ENCODE measurements at places on chromosomes 1 and 21.
A peak's percentile ranks its signal among the peaks of the same experiment; 100 is the strongest.

DNA sequence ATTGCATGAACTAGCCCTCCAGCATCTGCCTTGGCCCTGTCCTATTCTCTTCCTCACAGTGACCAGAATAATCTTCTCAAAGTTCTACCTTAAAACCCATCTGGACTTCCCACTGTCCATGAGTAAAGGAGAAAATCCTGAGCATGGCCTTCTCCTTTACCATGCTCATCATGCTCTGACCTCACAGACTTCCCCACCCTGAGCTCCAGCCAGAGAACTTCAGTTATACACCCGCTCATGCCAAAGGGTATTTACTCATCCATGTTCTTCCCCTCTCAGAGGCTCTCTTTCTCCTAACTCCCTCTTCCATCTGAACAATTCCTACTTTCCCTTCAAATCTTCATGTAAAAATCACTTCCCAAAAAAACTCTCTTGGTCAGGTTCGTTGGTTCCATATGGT lies 188.4 kb downstream of the SETD4 start:
- no peak for DNase-seq

- no peak for DNase-seq
These were observed 10.8 kb upstream of the ENO1 start for GRCh38 chr1:8889103-8889846.

DNA sequence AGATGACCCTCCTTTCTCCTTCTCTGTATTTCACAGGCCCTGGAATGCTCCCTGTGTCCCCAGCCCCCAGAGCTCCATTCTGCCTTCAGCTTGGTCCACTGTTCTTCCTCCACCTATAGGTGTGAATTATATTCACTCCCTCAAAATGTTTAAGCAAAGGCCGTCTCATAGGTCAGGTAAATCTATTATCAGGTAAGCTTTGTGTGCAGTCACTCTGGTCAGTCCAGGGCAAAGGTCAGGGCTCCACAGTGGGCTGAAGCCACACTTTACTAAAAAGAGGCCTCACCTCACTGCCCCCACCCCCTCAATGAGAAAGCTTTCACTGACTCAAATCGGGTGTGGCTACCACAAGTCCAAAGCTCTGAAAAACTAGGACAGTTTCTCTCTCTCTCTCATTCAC lies 65.9 kb downstream of the DNTTIP2 start:
- no peak for DNase-seq

DNA sequence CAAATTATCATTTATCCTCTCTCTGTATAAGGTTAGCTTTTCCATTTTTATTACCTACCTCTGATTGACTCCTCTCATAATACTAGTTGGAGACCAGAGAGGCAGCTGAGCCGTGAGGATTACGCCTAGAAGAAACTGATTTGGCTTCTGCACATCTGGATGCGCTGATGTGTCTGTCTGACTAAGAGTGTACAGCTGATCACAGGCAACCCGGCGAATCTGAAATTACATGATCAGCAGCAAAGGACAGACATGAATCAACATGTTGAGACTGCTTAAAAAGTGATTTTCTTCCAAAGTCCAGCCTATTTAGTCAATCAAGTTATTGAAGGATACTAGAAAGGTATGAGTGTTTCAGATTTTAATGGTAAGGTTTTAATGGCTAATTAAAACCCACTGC lies 81.2 kb downstream of the PCSK9 start:
- no peak for DNase-seq

GRCh38 chr21:29436143-29436542 lies 137.4 kb downstream of the BACH1 start:
- no peak for DNase-seq

DNA sequence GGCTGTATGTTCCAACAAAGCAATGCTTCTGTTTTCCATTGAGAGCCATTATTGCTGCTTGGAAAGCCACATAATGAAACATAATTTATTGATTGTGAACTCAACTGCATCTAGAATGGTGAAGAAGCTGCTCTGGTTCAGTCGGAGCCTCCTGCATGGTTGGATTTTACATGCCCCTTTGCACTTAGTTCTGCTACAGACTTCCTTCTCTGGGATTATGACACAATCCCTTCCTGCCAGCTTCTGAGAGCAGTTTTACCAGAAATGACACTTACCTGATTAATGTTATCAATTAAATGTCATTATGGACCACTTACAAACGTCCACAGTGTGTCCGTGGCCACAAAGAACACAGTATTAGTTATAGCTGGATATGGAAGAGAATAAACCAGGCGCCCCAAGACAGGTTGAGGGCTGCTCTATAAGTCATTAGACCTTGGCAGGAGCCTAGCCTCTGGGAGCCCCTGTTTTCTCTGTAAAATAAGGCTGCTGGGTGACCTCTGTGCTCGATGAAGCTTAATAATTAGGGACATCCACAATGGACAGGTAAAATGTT lies 7.0 kb upstream of the CD58 start:
- no peak for DNase-seq

- DNase-seq: no peak
These were observed 487.3 kb upstream of the PTBP2 start for GRCh38 chr1:96234299-96234698.

DNA sequence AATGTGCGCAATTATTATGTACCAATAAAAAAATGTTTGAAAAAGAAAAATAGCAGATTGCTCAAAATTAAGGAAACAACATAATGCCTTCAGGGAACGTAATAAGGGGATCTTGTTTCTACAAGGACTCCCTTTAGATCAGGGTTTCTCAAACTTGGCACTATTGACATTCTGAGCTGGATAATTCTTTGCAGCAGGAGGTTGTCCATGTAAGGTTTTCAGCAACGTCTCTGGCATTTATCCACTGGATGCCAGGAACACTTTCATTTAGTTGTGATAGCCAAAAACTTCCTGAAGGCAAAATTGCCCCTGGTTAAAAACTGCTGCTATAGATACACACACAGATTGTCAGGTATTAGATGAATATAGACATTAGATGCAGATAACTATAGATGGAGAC lies 666.7 kb upstream of the ADAMTS5 start:
- no peak for DNase-seq

- DNase-seq: no peak
These were observed 32.0 kb downstream of the VANGL2 start for GRCh38 chr1:160432371-160432786.

DNA sequence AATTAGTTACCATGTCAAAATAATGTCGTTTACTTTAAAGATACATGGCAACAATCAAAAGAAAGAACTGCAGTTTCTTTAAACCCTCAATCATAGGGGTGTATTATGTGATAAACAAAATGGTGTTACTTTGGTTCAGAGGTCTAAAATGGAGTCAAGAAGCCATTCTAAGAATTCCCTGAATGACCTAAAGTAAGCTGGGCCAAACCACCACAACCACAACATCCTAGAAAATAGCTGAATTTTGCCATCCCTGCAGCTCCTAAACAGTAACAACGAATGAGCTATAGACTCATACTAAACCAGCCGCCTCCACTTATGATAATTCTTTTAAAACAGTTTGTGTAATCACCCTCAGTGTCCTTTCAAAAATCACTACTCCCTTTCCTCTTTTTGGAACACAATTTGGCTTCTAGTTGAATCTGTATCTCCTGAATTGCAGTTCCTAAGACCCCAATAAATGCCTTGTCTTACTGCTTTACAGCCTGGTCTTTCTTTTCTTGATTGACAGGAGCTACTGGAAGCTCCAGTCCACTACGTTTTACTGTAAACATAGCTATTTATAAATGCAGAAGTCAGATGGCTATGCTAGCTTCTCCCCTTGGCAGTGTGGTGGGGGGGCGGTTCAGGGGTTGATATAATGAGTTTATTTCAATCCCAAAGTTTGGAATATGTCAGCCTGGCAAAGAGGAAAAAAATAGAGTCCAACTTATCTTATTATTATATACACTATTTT lies 84.3 kb downstream of the PLPPR4 start:
- no peak for DNase-seq

GRCh38 chr1:944341-945325 lies 14.4 kb downstream of the NOC2L start:
- DNase-seq: no peak

DNA sequence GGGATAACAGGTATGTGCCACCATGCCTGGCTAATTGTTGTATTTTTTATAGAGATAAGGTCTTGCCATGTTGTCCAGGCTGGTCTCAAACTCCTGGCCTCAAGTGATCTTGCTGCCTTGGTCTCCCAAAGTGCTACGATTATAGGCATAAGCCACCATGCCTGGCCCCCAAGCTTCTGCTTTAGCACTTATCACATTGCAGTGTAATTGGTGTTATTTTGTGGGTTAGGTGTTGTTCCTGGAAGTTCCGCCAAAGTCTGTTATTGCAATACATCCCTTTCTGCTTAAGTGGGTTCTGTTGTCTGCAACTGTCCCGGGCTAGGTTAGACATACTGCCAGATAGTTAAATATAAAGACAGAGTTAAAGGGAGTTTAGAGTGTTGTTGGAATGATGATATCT lies 3.4 kb downstream of the ZCCHC17 start:
- no peak for DNase-seq

DNA sequence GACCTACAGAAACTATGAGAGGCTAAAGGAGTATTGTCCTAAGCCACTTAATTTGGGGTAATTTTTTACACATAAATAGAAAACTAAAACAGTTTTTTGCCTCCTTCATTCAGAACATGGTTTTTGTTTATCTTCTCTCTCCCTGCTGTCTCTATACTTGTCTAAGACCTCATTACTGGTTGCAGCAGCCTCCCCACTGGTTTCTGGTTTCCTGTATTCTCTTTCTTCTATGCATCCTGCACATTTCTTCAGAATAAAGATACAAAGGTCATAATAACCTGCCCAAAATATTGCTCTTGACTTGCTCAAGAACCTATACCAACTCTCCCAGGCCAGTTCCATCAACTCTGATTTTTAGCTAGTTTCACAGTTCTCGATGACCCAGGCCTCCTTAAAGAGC lies 19.8 kb upstream of the BOLA1 start:
- DNase-seq: no peak

- DNase-seq: no peak
These were observed 352.4 kb downstream of the LTN1 start for GRCh38 chr21:28640326-28640725.

GRCh38 chr1:157156058-157156541 lies 17.9 kb upstream of the ETV3 start:
- peak; percentile 72 for DNase-seq

- no peak for DNase-seq
These were observed 37.9 kb downstream of the TGFB2 start for GRCh38 chr1:218383051-218383450.

- no peak for DNase-seq
These were observed 144.8 kb downstream of the GLUL start for GRCh38 chr1:182246783-182247182.

GRCh38 chr1:64269558-64269884 lies 66.1 kb downstream of the UBE2U start:
- DNase-seq: no peak

DNA sequence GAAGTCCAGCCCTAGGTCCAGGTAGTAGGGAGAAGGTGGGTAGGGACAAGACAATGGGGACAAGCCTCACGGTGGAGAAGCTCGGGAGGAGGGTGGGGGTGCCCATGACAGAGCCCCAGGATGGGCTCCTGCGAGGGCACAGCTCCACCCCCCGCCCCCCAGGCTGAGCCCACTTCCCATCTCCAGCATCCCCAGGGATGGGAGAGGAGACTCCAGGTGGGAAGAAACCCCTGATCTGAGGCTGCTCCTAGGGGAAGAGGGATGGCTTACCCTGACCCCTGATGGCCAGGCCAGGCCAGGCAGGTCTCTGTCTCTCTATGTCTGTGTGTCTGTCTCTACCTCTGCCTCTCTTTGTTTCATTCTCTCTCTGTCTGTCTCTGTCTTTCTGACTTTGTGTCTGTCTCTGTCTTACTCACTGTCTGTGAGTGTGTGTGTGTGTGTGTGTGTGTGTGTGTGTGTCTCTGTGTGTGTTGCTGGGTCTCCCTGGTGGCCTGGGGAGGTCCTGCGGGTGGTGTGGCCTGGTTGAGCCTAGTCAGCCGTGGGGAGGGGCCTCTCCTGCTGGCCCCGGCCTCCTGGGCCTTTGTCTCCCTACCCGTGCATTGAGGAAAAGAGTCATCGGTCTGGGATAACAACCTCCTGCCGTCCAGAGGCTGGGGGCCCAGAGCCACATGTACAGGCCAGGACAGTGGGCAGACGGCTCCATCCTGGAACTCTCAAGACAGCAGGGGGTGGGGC lies 45.7 kb downstream of the WNT9A start:
- no peak for DNase-seq

DNA sequence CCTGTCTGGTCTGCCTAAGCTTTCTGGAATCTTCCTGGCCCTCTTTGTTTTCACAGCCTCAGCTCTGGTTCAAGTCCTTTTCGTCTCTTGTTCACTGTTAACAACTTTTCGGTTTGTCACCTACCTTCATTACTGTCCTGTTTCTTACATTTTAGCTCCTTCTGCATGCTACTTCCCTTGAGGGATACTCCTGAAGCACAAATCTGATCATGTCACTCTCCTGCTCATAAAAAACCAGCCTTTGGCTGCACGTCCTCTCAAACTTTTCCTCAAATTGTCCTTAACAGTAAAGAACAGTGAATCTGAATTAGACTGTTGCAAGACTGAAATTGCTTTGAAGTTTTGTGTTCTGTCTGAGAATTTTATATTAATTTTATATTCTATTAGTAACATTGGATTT lies 3.3 kb downstream of the RAVER2 start:
- DNase-seq: no peak

GRCh38 chr1:217373761-217374701 lies 256.9 kb downstream of the GPATCH2 start:
- DNase-seq: no peak

GRCh38 chr1:16127676-16128337 lies 28.1 kb downstream of the EPHA2 start:
- no peak for DNase-seq

DNA sequence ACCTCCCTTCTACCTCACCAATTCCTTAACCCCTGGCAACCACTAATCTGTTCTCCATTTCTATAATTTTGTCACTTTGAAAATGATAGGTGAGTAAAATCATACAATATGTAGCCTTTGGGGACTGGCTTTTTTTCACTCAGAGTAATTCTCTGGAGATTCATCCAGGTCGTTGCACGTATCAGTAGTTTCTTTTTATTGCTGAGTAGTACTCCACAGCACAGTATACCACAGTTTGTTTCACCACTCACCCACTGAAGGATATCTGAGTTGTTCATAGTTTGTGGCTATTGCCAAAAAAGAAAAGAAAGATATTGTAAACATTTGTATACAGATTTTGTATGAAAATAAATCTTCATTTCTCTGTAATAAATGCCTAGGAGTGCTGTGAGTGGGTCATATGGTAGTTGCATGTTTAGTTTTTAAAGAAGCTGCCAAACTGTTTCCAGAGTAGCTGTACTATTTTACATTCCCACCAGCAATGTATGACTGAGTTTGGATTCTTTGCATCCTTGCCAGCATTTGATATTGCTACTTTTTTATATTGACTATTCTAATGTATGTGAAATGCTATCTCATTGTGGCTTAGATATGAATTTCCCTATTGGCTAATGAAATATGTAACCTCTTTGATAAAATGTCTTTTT lies 3.7 kb downstream of the CHD1L start:
- DNase-seq: no peak

- no peak for DNase-seq
These were observed 41.3 kb upstream of the TACSTD2 start for GRCh38 chr1:58618303-58618702.

GRCh38 chr1:43438953-43439581 lies 14.7 kb downstream of the HYI start:
- DNase-seq: no peak

GRCh38 chr1:24541711-24542346 lies 14.1 kb upstream of the NCMAP start:
- DNase-seq: no peak
